ENCODE measurements at places on chromosomes 7 and 10.
A peak's percentile ranks its signal among the peaks of the same experiment; 100 is the strongest.

DNA sequence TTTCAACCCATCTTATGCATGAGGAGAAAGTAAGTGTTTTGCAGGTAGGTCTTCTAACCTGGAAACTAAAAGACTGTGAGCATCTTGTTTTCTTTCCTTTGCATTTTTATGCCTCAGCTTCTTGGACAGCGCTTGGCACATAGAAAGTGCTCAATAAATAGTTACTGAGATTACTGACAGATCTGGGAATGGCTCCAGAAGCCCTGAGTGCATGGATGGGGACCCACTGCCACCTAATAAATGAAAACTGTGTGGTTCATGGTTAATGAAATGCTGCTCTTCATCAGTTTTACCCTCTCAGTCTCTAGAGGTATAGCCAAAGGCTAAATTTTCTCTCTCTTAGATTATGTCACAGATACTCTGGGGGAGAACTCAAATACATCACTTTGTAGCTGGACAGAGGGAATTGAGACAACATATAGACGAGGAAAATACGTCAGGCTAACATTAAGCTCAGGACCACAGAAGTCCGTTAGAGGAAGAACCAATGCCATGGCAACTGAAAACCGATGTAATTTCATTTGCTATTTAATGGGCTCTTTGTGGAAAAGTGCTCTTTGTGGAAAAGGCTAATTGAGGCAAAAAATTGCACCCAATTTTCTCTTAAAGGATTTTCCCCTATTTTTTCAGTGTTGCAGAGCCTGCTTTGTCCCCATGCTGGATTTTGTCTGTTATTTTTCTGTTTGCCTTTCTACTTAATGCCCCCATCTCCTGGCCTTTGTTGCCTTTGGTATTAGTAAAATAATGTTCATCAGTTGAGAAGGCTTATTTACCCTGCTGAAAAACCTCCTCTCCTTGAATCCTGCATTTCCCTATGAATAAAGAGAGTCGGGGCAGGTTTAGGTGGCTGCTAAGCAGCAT lies 17.8 kb downstream of the ASB4 start:
- no peak for DNase-seq

GRCh38 chr10:113539789-113540188 lies 13.1 kb upstream of the HABP2 start:
- DNase-seq: no peak

- no peak for DNase-seq
Measured at GRCh38 chr7:44380831-44381493, 55.6 kb upstream of the CAMK2B start.

- no peak for DNase-seq
Measured at GRCh38 chr7:85412912-85413311, 226.1 kb upstream of the SEMA3D start.

- DNase-seq: no peak
Measured at GRCh38 chr7:6545398-6546126, 5.7 kb downstream of the GRID2IP start.

GRCh38 chr7:74299401-74299800 lies 10.2 kb downstream of the CLIP2 start:
- DNase-seq: no peak

GRCh38 chr7:17771901-17772408 lies 168.3 kb downstream of the SNX13 start:
- DNase-seq: no peak

DNA sequence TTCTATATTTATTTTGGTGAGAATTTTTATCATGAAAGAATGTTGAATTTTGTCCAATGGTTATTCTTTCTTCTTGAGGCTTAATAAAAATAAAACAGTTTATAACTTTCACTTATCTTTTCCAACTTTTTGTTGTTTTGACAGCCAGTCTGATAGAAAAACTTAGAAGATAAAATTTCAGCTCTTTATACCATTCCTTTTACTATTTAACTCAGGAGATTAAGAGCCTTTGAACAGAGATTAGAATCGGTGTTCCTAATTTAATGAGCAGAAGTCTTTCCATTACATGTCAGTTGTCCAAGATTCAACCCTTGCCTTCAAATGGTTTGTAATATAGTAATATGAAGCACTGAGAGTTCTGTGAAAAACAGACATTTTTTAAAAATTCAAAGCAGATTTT lies 97.8 kb upstream of the SEC61G start:
- DNase-seq: no peak

DNA sequence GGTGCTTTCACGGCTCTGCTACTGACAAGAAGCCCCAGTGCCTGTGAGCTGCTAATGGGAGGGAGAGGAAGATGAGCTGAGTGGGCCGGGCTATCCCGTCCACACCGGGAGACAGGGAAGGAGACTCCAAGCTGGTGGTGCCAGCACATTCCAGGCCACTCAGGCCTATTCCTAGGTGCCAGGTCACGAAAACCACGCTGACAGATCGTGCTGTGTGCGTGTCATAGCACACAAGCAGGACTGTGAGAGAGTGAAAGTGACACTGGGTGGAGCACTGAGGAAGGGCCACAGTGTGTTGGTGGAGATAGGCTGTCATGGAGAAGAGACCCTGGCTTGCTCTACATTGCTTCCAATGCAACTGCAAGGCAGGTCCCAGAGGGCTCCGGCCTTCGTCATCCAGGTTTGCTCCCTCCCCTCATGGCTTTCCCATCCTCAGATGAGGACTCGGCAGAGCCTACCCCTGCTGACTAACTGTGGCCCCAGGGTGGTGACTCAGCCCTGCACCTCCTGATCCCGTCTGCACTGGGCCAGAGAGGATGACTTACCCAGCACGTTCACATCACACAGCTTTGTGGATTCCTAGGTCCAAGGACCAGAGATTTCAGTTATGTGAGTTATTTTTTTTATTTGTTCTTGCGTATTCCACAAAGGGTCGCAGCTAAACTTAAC lies 167.3 kb downstream of the EGFR start:
- no peak for DNase-seq

DNA sequence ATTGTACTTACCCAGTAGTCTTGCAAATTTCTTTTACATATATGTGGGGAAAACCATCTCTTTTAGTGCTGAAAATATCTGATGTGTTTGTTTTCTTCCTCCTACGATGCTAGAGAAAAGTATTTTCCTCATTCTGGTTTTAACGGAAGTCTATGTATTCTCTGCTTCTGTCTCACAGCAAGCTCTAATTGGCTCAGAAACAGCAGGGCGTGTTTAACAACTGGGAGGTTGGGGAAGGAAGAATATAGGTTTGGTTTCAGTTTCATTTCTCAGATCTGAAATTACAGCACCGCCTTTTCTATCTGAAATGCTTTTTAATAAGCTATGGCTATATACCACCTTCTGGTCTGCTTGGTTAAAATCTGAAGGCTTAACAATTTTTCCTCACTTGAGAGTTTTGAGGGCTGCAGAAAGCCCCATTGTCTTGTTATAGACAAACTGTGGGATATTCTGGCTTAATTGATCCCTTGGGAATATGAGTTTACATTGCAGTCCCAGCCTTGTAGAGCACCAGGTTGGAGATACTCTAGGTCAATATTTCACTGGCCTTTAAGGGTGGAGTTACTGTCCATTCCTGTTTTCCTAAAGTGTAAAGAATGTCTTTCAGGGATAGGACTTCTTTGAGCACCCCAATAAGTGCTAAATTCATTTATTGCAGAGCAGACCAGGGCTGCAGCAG lies at the start of gene SAMD9:
SAMD9 (minus strand) TSS at position 128 of the 679 bp plus-strand sequence. CDS start 11,882 bp downstream, outside the sequence.
- DNase-seq: peak; percentile 11

DNA sequence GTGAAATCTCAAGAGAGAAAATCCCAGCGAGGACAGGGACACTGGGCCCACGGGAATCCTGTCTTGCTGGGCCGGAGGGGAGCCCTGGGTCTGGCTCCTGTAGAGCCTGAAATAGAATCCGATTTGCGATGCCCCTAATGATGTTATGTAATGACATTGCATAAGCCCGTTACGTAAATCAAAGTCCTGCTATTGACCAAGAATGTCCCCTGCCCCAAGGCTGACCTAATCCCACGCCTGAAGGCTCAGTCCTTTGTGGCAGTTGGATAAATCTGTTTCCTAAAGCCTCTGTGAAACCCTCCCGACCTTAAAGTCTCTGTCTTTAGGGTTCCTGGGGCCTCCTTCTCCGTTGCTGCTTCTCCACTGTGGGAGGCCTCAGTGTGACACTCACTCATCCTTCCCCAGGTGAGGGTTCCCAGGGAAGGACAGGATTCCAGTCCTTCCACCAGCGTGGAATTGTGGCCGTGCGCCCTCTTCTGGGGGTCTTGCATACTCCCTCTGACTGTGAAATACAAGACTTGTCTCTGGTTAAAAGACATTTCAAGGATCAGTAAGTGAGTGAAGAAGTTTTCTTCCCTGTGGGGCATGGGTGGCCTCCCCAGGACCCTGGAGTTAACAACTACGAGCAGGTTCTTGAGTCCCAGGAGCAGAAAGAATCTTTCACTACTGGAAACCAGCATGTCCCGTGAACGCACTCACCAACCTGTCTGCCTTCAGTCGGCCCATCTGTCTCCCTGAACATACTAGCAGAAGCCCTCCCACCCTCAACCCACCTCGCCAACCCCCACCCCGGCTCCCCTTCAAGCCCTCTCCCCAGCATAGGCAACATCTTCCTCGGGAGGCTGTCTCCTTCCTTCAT lies 19.8 kb downstream of the ZNF467 start:
- DNase-seq: no peak

DNA sequence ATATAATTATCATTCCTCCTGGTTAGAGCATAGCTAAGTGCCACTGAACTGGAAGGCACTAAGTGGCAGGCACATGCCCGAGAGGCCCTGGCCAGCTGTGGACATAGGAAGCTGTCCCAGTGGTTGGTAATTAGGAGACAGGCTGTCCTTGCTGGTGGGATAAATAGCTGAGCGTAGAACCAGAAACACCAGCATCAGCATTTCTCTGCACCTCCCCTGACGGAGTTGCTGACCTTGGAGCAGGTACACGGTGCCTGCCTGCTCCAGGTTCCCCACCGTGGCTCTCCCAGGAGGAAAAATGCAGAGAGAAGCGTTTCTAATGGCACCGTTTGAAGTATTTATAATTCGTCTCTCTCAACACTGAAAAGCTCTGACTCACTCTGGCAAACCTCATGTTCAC lies 5.6 kb upstream of the ABLIM1 start:
- DNase-seq: no peak

DNA sequence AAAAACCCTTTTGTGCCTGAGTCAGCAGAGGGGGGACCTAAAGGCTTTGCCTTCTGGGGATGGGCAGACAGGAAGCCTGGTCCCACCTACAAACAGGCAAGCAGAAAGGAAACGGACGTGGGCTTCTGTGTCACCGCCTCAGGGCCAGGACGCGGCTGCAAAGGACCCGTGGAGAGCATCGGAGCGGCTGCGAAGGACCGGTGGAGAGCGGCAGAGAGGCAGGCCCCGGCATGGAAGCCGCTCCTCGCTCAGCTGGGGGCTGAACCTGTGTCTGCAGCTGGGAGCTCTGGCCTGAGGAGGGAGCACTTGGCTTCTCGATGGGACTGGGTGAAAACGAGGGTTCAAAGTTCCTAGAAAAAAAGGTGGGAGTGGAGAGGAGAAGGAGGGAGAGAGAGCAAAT lies 125.4 kb upstream of the PPP2R2D start:
- DNase-seq: no peak

DNA sequence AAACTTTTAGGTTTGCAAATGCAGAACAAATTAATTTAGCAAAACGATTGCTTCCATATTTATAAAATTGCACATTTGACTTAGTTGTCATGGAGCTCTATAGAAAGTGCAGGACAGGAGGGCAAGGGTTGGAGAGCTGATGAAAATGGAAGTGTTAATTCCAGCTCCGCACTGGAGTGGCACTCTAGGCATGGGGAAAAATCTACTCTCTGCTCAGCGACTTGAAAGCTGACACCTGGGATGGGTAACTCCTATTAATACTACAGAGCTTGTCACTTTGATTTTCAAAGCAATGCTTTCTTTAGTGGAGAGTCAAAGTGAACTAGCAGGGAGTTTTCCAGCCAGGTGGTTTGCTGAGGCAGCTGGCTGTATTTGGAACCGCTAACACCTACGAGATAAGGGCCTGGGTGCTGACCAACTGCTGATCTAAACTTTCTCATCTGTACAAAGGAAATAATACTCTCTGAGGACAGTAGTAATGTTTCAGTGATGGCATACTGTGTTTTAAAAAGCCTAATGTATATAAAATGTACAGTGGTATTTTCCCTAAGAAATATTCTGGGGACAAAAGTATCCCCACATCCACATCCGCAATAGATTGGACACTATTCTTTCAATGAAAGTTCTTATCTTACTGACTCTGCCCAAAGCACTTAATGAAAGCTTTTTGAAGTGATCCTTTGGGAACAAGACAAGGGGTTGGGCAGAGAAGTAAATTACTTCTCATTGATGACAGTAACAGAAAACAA lies 444.3 kb downstream of the GPAM start:
- no peak for DNase-seq

- DNase-seq: no peak
Measured at GRCh38 chr10:110459600-110459999, 38.1 kb upstream of the DUSP5 start.

GRCh38 chr10:60096761-60097513 lies 190.6 kb upstream of the CCDC6 start:
- no peak for DNase-seq

DNA sequence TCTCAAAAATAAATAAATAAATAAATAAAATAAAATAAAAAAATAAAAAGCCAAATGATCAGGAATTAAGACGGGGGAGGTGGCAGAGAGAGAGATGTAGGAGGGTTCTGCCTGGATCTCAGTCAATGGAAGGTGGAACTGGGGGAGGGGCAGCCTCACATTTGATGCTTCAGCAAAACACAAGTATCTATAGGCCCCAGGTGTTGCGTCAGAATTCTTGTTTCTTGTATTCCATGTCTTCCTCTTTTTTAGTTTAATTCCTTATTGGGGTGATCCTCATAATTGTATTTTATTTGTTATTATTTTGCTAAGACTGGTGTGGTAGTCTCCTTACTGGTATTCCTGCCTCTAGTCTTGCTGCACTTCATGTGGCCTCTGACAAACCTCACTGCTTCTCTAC lies 41.4 kb upstream of the SMARCD3 start:
- no peak for DNase-seq

- DNase-seq: no peak
Measured at GRCh38 chr7:1397491-1398327, 61.6 kb downstream of the MICALL2 start.

DNA sequence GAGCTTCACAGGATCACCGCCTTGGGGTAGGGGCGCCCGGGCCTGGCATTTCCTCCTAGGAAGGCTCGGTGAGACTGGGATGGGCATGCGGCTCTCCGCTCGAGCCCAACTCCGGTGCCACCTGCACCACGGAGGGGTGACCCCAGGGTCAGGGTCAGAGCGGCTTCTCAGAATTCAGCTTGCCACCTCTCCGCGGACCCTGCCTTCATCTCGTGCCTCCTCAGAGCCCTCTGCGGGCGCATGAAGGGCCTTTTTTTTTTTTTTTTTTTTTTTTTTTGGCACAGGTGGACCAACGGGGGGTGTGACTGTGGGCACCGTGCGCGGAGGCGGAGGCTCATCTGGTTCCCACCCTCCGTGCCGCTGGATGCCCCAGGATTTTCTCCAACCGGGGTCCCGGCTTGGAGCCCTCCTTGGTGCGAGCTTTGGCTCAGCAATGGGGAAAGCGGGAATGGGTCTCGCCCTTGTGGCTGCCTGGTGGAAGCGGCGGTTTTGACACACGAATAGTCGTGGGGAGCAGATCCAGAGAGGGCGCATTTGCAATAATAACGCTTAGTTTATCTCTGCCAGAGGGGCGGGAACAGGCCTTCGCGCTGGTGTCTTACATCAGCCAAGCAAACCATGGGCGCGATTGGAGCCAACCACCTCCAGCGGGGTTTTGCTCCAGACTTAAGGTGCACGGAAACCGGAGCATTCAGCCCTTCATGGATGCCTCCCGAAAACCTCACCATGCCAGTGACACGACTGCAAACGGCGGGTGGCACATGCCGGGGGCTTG lies 5.0 kb upstream of the TNRC18 start:
- DNase-seq: no peak
